Stimulated activated CD8-positive, alpha-beta memory T cell treated with anti-CD3 and anti-CD28 coated beads, Interleukin-4, amount 100 ng/mL, for 24 hours (primary cell): ENCODE measurements at places on chromosomes 12 and 14.

- no peak for DNase-seq
Observed at GRCh38 chr12:50099302-50100008, 4.4 kb upstream of the GPD1 start.

DNA sequence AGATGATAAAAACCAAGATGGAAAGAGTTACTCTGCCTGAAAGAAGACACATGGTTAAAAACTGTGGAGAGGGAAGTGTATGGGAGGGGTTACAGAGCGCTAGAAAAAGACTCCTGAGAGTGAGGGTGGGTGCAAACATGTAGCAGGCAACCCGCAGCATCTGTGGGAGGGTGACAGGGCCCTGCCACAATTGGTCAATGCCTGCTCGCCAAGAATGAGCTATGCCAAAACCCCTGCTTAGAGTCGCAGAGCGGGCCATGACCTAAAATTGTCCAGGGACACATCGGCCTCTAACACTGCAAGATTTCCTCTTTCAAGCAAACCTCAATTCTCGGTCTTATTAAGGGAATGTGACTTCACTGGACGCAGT, 700 bp downstream of the PRKAG1 start:
- peak; percentile 33 for DNase-seq

DNA sequence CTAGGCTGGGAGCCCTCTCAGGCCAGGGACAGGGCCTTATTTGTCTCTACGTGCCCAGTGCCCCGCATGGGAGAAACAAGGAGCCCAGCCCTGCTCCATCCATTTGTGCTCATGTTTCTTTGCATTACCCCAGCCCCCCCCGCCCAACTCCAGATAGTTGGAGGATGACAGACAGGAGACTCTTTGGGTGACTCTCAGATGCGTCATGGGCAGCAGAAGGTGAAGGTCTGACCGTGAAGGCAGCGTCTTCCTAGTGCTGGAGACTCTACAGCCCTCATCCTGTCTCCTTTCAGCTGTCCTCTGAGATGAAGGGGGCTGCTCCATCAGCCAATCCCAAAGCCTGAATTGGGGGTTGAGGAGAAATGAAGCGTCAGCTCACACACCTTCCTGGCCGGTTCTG, 283 bp upstream of the PSMB11 start:
- DNase-seq: no peak

GRCh38 chr12:58766513-58766870, 153.8 kb downstream of the LRIG3 start:
- no peak for DNase-seq

DNA sequence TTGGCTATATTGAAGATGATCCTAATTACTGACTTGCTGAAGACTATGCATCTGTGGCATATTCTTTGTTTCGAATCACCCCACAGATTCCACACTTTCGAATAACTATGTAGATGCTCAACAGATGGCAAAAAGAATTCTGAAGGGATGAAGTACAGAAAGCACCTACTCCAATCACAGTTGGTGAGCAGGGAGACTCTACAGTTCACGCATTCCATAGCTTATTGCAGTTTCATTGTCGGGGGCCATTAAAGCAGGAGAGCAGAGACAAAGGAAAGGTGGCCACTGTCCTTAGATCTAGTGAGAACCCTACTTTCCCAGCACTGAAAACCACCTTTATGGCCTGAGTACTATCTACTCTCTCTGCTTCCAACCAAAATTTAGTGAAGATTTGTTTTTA, 191.9 kb downstream of the STXBP6 start:
- no peak for DNase-seq

GRCh38 chr14:39681782-39682399, 249.7 kb upstream of the FBXO33 start:
- no peak for DNase-seq

- DNase-seq: peak; percentile 10
Observed at GRCh38 chr12:5796171-5796958, 148.7 kb downstream of the ANO2 start.

DNA sequence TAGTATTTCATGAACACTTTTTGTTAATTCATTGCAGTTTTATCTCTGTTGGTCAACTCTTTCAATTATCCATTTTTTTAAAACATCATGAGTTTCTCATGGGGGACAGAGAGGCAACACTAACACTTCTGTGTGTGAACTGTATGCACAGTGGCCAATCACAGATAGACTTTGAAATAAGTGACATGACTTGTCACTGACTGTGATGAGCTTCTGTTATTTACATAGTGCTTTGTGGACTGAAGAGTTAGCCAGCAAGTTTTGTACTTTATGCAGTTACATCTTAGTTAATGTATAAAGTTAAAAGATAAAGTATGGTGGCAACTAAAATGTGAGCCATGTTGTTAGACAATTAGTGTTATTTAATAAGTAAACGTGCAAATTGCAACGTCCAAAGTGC, 16.1 kb downstream of the FERMT2 start:
- no peak for DNase-seq

GRCh38 chr14:81440041-81440440, 39.9 kb upstream of the STON2 start:
- no peak for DNase-seq

DNA sequence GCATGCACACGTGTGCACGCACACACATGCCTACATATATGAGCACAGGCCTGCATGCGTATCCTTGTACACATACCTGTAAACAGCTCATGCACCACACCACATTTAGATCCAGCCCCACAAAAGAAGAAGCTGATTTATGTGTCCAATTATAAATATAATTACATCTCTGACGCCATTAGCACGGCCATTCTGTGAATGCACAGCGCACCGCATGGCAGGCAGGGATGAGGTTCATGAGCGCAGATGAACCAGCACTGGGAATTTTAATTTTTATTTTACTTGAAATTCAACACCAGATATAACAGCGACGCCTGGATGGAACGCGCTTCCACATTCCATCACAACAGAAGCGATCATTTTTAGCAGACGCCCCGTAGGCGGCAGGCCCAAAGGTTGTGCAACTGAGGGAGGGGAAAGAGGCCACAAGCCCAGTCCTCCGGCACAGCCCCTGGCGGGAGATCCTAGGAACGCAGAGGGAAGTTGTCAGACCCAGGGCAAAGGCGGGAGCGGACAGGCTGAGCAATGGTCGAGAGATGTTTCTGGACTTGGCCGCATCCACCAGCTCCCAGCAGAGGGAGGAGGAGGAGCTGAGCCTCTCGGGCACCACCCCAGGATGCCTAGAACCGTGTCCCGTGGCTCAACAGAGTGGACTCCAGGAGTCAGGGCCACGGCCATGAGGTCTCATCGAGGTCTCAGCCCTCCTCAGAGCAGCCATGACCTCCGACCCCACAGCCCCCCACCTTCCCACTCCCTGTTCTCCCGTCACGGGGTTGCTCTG, 37.9 kb upstream of the GALNT9 start:
- no peak for DNase-seq

DNA sequence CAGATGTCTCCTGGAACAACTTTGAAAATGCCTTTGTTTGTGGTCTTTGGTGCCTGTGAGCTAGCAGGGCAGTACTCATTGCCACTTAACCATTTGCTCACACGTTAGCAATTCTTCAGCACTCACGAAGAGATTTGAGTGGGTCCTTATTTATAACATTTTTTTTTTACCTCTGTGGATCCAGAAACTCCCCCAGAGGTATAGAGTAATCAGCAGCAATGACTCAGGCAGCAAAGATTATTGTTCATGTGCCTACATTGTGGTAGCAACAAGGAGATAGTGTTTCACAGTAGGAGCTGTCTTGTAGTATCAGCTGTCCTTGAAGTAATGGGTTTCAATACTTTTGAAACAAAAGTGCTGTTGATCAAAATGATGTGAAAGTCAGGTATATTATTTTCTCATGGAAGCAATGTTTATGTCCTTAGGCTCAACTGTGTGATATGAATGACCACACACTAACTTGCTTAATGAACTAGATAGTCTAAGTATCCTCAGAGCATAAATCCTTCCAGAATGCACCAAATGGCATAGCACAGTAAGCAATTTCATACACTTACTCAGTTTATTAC, 304.1 kb downstream of the EGLN3 start:
- DNase-seq: no peak

DNA sequence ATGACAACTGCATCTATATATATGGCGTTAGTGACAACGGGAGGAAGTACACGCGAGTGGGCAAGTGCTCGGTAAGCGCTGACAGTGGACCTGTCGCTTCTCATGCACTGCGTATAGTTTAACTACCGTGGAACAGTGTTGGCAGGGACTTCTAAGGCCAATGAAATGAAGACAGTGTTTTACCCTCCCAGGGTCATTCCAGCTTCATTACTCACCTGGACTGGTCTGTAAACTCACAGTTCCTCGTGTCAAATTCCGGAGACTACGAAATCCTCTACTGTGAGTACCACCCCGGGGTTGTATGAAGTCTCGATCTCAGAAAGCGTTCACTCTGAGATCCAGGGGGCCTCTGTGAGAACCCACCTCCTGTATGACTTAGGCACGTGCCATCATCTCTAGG, 129.2 kb upstream of the EVL start:
- DNase-seq: no peak

DNA sequence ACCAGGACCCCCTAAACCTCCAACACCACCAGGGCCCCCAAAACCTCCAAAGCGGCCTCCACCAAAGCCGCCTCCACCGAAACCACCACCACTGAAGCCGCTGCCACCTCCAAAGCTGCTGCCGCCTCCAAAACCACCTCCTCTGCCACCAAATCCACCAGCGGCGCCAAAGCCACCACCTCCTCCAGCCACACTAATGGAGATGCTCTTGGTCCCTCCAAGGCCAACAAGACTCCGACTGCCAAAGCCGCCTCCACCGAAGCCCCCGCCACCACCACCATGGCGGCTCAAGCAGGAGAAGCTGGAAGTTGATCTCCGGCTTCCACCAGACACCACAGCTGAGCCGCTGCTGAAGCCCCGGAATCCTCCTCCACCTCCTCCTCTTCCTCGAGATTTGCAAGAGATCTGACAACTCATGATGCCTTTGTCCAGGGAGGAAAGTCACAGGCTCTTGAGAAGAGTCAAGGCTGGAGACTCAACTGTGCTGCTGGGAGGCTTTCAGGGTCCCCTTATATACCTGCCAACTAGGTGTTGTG, at the start of gene KRT2:
Gene KRT2, minus strand, starts transcription at position 486 of the 536 bp plus-strand sequence. Its CDS starts 69 bp downstream, at position 417.
- DNase-seq: no peak

DNA sequence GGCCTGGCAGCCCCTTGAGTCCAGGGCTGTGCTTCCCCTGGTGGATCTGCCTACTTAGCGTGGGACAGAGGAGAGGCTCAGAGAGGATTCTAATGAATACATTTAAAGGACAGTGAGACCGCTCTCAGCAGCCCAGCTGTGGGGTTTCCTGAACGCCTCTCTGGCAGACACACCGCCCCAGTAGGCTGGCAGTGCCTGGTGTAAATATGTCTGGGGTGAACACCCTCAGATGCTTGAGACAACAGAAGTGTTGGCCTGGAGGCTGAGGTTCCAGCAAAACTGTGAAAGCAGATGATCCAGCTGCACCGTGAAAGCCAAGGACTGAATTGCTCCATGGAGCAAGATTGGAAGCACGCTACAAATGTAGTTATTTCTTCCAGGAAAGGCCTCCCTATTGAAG, 55.1 kb downstream of the LRRC74A start:
- DNase-seq: no peak

DNA sequence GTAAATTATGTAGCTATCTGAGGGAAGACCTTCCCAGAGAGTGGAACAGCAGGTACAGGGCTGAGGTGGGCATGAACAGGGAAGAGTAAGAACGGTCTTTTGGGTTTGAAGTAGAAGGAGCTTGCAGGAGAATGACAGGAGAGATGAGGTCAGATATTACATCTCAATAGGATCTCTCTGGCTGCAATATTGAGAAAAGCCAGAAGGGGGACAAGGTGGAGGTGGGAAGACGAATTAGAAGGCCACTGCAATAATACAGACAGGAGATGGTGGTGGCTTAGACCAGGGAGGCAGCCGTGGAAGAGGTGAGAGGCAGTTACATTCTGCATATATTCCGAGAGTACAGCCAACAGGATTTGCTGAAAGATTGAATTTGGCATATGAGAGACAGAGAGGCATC, 310.2 kb downstream of the APAF1 start:
- no peak for DNase-seq

GRCh38 chr12:100895192-100895591, 100.6 kb downstream of the ANO4 start:
- DNase-seq: no peak

- DNase-seq: no peak
Observed at GRCh38 chr14:68561531-68562007, 231.3 kb downstream of the ZFP36L1 start.

DNA sequence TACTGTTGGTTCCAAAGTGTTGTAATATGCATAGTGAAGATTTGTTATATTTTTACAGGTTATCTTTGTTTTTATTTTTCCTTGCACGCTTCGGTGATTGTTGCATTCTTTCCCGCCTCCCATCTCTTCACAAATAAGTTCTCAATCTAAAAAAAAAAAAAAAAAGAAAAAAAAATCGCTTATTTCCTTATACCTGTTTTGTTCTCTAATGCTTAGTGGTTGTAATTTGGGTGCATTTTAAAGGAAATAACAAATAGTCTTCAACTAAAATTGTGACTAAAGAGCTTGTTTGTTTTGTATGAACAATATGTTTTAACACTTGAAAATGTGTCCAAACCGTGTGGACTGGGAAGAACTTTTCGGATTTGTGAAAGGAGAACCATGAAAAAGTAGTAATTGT, 1.5 kb downstream of the CAND1 start:
- no peak for DNase-seq

GRCh38 chr12:23954332-23954731, 4.9 kb upstream of the SOX5 start:
- no peak for DNase-seq

DNA sequence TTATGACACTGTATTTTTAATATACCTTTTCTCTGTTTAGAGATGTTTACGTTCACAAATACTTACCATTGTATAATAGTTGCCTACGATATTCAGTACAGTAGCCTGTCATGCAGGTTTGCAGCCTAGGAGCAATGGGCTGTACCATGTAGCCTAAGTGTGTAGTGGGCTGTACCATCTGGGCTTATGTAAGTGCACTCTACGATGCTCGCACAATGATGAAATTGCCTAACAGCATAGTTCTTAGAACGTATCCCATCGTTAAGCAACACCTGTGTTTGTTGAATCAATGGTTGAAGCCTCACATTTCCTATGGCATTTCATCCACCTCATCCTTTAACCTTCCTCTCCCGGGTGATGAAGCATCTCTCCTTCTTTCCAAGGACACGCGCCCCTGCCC, 12.5 kb upstream of the EML1 start:
- DNase-seq: no peak

DNA sequence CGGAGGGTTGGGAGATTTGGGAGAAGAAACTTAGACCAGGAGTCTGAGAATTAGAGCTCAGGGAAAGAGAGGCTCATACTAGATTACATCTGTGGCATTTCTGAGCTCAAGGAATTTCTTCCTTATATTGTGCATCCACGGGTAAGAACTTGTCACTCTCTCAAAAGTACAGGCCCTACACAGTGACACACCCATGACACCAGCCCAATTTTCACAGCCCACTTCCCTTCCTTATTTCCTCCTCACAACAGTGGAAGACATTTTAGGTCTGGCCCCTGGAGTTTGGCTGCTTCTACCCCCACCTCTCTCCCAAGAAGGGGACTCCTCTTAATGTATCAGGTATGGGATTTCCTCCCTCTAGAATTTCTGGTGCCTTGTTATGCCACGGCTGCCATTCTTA, 9.2 kb upstream of the ZNF385A start:
- DNase-seq: no peak
